Naive B cell (primary cell): ENCODE measurements at places on chromosomes 2 and 18.

GRCh38 chr2:30239308-30239985, 8.1 kb downstream of the LBH start:
- peak; percentile 55 for DNase-seq

DNA sequence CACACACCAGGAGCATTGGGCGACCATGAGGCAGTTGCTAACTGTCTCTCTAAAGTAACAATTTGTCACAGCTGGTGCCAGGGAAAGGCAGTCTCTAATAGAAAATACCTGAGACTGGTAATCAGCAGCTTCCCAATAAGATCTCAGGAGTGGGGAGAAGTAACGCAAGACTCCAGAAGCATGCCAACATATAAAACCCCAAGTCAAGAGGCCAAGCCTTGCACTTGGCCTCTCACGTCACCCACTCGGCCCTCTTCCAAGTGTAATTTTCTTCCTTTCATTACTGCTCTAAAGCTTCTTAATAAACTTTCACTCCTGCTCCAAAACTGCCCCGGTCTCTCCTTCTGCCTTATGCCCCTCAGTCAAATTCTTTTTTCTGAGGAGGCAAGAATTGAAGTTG, 455.6 kb upstream of the ACVR2A start:
- no peak for DNase-seq

DNA sequence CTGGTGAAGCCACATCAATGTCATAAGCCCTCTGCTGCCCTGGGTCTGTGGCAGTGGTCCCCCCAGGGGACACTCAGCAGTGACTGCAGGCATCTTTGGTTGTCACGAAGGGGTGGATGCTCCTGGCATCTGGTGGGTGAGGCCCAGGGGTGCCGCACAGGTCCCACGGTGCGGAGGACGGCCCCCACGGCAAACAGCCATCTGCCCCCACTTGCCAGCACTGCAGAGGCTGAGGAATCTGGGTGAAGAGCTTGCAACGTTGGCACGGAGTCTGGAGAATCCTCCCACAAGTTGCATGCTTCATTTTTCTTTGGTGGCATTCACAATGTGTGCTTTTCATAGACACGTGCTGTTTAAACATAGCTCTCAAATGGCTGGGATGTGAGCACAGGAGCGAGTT, 105.1 kb upstream of the PXDN start:
- no peak for DNase-seq

- no peak for DNase-seq
Measured at GRCh38 chr2:132404056-132404455, 12.5 kb upstream of the GPR39 start.

DNA sequence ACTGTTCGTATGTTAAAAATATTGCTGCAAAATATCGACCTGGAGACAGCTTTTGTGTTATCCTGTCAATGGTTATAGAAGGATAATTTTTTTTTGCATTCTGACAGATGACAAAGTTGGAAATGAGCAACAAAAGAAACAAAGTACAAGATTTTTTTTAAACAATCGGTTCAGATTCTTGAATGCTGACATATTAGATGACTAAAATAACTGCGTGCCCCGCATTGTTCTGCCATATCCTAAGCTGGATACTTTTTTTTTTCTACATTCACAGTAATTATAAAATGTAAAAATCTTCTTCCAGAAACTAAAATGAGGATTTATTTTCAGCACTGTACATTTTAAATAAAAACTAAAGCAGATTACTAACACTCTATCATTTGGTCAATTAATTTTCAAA, 67.1 kb downstream of the ABCG8 start:
- DNase-seq, result no peak

DNA sequence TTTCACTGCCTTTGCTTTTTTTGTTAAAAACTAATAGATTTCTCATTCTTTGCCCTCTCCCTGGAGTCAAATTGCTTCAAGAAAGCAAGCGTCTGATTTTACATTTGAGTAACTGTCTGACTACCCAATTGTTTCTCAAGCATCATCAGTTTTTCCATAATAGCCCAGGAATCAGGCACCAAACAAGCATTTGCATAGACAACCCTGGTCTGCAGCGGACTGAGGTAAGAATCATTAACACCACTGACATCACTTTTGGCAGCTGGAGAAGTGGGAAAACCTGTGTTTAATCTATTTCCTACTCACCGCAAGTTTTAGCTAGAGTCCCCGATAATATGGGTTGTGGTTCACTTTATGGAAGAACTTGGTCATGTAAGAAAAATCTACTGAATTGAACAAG, 55.7 kb downstream of the IRS1 start:
- DNase-seq, result no peak

GRCh38 chr2:28956415-28956826, 24.7 kb upstream of the TOGARAM2 start:
- DNase-seq, result no peak

DNA sequence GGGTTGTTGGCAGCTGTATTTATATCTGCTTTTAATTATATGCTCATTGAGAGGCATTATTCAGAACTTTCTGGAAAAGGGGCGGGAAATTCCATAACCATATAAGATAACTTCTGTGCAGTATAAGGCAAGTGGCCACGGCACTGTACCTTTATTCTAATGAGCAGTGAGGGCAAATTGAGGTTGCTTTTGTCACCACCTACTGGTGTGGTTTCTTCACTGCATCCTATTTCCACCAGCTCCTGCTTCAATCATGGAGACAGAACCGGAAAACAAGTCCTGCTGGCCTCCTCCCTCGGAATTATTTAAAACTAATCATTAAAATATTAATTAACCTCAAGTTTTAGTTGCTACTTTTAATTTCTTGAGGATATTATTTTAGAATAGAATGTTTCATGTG, 759.4 kb downstream of the CBLN2 start:
- no peak for DNase-seq

DNA sequence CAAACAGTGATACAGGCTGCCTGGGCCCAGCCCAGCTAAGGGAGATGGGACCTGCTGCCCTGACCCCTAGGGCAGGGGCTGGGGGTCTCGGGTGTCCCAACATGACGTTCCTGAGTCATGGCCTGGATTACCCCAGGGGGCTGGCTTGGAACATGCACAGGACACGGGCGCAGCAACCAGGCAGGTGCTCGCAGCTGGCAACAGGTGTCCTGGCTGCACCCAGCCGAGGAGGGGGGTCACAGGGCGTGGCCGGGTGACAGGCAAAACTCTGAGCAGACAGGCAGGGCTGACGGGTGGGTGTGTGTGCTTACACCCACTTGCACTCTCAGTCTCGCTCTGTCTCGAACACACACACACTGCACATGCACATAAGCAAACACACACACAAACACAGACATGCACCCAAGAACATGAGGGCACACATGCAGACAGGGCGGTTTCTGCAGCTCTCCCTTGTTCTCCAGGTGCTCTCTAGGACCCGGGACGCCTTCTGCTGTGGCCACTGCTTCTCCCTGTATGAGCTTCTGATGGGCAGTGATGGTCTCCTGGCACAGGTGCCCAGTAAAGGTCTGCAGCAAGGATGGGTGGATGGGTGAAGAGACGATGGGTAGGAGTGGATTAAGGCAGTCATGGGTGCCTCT, 33.7 kb upstream of the TAF1B start:
- no peak for DNase-seq

GRCh38 chr2:215966951-215967350, 46.4 kb downstream of the MREG start:
- no peak for DNase-seq

DNA sequence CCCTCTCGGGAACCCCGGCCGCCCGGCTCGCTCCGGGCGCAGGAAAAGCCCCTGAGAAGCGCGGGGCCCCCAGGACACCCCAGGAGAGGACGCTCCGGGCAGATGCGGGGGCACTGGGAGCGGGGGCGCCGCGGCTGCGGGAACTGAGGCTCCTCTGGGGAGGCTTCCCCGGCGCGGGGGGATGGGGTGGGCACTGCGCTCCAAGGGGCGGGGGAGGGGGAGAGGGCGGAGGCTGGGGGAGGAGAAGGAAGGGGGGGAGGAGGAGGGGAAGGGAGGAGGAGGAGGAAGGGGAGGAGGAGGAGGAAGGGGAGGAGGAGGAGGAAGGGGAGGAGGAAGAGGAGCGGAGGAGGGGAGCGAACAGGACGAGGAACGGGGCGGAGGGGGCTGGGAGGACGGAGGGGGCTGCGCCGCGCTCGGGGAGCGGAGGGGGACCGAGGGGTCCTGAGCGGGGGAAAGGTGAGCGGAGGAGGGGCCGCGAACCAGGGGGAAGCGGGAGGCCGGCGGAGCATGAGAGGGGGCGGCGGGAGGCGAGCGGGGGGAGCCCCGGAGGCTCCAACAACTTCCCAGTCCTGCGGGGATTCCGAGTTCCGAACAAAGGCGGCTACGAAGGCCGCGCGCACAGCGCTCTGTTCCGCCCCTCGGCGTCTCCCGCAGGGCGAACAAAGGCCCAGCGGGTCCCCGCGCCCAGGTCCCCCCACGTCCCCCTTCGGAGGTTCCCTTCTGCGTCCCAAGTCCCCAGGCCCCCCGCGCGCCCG, 742 bp downstream of the PXDN start:
- DNase-seq, result no peak

- peak; percentile 56 for DNase-seq
Measured at GRCh38 chr2:84495539-84496146, 20.7 kb upstream of the DNAH6 start.

DNA sequence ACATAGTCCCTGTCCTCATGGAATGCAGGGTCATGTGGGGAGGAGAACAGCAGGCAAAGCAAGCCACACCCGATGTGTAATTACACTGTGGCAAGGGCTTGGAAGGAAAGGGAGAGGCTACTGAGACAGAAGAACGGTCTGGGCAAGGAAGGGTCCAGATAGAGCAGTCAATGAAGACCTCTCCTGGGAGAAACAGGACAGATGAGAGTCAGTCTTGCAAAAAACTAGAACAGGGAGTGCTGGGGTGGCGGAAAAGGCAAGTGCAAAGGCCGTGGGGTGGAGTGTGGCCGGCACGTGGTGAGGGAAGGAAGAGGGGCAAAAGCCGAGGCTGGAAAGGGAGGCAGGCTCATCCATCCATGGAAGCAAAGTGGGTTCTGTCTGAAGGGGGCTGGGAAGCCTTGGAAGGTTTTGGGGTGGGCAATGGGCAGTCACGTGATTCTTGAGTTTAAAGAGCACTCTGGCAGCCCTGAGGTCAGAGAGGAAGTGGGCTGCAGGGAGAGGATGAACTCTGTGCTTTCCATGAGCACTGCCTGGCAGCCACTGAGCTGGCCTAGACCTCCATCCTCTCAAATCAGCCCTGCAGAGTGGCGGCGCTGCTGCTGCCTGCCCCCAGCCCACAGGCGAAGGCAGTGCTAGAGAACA, 182.2 kb downstream of the INHBB start:
- no peak for DNase-seq

DNA sequence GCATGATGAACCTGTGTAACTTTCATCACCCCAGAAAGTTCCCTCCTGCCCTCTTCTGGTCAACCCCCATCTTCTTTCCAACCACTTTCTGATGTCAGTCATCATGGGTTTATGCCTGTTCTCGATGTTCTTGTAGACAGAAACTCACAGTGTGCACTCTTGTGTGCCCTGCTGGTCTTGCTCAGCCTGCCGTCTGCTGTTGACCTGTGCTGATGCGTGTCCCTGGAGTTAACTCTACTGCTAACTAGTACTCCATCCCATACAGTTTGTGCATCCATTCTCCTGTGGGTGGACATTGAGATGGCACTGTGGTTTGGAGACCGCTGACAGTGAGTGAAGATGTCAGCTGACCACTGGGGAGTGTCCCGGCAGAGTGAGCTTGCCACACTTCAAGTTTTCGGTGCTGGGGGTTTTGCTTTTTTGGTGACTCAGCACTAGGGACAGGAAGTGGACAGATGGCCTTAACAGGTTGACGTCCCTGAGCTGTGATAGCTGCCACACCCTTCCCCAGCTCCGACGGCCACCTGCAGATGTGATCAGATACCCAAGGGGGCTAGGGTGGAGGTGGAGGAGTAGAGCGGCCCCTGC, 14.8 kb downstream of the KLHL29 start:
- DNase-seq, result no peak

GRCh38 chr2:238995634-238996033, 147.7 kb downstream of the TWIST2 start:
- no peak for DNase-seq

- DNase-seq, result no peak
Measured at GRCh38 chr2:30865892-30866681, 58.8 kb upstream of the CAPN13 start.
